Esophagus squamous epithelium (tissue), 5 donors: ENCODE measurements at places on chromosomes 11 and 22.

DNA sequence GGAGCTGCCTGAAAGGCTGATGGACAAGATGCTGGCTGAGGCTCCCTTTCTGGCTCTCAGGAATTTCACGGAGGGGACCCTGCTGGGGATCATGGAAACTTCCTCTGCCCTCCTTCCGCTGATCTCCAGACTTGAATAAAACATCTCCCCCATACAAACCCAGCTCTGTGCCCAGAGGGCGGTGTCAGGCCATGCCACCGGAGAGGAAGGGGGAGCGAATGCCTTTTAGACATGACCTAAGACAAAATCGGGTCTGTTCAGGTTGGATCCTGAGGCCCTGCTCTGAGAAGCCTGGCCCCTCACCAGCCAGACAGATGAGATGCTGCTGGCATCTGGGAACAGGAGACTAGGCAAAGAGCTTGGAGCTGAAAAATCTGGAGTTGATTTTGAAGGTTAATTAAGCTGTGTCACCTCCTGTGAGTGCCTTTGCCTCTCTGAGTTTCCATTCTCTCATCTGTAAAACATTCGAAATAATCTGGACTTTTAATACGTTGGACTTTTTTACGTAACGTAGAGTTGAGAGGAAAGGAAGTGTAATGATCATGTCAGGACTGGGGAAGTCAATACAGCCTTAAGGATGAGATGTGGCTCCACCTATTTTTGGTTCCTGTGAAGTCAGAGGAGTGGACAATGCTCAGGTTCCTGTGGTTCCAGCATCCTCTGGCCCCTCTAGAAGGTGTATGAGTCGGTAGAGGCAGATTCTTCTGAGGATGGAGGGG is 163.6 kb downstream of the ST3GAL4 start:
- DNase-seq, result no peak

- DNase-seq, result no peak
These were observed 120.8 kb downstream of the KCNQ1 start for GRCh38 chr11:2565447-2566222.

- DNase-seq, result no peak
These were observed 268.6 kb downstream of the TMEM135 start for GRCh38 chr11:87306262-87306851.

DNA sequence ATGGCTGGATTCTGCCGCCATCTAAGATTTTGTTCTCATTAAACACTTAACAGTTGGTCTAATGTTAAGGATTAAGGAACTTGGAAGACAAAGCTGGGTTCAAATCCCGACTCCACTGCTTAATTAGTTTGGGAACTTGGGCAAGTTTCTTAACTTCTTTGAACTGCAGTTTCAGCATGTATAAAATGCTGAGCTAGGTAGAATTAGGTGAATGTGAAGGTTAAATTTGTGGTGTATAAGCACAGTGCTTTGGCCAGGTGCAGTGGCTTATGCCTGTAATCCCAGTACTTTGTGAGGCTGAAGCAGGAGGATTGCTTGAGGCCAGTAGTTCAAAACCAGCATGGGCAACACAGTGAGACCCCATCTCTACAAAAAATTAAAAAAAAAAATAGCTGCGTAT is 160.7 kb upstream of the RASSF10 start:
- no peak for DNase-seq

DNA sequence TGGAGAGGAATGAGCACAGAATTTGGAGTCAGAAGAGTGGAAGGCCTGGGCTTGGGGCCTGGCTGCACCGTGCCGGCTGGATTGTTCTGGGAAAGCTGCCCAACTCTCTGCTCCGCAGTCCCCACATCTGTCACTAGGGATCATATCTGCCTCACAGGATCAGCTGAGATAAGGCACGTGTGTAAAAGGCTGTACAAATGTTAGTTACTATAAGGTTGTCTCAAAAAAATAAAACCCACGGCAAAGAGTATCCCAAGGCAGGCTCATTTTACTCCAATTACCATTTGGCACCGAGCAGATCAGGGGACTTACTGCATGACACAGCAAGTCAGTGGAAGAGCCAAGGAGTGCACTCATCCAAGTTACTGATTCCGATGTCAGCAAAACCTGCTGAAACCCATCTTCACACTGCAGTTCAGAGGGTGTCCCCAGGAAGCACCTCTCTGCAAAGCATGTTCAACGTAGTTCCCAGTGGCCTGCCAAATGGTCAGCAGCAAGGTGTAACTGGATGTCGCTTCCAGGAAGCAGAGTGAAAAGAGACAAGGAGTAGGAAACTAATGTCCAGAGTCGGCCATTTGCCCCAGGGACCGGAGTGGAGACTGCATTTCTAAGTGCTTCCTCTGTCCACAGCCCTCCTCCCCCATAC is 18.1 kb upstream of the MRTFA start:
- no peak for DNase-seq
